ENCODE measurements at places on chromosomes 11 and 22.
A peak's percentile ranks its signal among the peaks of the same experiment; 100 is the strongest.

- DNase-seq: no peak
Measured at GRCh38 chr11:114618139-114618538, 22.6 kb upstream of the NXPE4 start.

DNA sequence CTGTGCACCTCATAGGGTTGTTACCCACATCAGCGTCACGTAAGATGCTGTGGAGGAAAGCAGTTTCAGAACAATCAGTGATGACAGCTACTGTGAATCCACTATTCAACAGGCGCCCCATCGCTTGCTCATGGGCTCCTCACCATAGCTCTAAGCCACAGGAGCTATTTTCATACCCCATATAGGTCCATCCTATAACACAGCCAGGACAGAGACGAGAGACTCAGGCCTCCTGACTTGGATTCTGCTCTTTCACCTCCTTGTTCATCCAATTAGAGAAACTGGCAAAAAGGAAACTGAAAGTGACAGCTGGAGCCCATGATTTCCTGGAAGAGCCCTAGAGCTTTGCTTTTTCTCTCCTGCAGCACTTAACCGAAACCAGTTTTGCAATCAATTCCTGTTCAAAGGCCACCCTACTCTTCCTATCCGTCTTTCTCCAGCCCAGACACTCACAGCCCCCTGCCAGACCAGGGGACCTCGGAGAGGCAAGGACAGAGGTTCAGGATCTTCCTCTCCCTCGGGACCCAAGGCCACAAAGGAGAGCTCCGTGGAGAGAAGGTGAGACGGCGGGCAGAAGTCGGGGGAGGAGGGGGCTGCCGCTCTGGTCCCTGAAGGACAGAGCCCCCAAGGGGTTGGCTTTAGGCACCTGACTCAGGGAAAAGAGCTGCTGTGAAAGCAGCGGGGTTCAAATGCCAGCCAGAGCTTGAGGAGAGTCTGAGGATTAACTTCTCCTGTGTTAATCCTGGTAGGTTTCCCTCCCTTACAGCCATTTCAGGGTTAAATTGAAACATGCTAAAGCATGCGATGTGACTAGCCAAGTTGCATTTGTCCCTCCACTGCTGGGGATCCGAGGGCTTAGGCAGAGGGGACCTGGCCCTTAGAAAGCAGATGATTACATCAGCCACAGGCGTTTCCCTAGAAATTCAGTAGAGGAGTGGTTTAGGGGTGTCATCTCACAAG, at the start of gene APOL6:
Gene APOL6 (plus strand): TSS at position 381 of the 960 bp plus-strand sequence. CDS start 7,980 bp downstream, outside the sequence.
- DNase-seq: no peak

GRCh38 chr11:67345920-67346819, 7.2 kb downstream of the POLD4 start:
- peak; percentile 68 for DNase-seq

DNA sequence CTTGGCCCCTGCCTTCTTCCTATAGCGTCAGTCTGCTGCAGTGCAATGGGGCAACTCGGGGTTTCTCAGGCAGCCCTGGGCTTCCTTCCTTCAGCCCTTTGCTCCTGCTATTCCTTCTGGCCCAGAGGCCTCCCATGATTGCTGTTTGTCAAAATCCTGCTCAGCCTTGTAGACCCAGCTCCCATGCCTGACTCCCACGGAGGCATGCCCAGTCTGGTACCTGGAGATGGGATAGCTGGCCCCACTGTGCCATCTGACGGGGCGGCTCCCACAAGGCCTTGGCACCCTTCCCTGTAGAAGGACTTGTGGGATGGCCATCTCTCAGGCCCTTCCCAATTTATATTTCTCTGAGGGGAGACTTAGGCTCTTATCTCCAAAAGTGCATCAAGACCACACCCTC, 590 bp upstream of the CD6 start:
- DNase-seq: no peak
